H1 (cell line): ENCODE measurements at places on chromosomes 3 and 15.
A peak's percentile ranks its signal among the peaks of the same experiment; 100 is the strongest.

- DNase-seq = no peak
- H3K27me3 ChIP-seq = no peaks in the 10 kb centered on the region
- H3K36me3 ChIP-seq = no peaks in the 10 kb centered on the region
- H3K4me1 ChIP-seq = no peaks in the 10 kb centered on the region
Observed at GRCh38 chr15:39358441-39359041, 222.3 kb upstream of the THBS1 start.

DNA sequence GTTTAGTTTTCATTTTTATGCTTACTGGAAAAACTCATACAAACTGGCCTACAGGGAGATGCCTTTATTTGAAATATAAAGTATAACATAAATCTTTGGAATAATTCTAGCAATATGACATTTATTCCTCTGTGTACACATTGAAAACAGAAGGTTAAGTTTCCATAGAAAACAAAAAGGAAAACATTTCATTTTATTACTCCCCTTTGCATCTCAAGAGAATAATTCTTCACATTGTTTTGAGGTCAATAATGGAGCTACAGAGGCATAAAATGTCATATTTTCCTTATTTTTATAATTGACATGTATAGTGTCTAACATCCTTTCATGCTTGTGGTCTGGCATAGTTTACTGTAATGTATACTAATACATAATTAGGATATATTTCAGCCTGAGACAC, 187.6 kb upstream of the AGTR1 start:
- no peak overlapping the region for H3K4me3 ChIP-seq
- H3K27me3 ChIP-seq = no peaks in the 10 kb centered on the region
- no peaks in the 10 kb centered on the region for H3K36me3 ChIP-seq
- no peaks in the 10 kb centered on the region for H3K4me1 ChIP-seq
- no peak for DNase-seq

- DNase-seq = peak; percentile 20
- no peaks in the 10 kb centered on the region for H3K27me3 ChIP-seq
- H3K4me3 ChIP-seq = no peak overlapping the region
- no peaks in the 10 kb centered on the region for H3K4me1 ChIP-seq
Observed at GRCh38 chr15:78210349-78210717, 24.0 kb downstream of the ACSBG1 start.

GRCh38 chr15:53831907-53832770, 72.7 kb upstream of the WDR72 start:
- peak overlapping the region; percentile 9; the same call in 1 of the 2 replicates for H3K4me3 ChIP-seq
- H3K27ac ChIP-seq = no peak overlapping the region
- no peak for DNase-seq
- H3K27me3 ChIP-seq = no peaks in the 10 kb centered on the region
- H3K36me3 ChIP-seq = no peaks in the 10 kb centered on the region

DNA sequence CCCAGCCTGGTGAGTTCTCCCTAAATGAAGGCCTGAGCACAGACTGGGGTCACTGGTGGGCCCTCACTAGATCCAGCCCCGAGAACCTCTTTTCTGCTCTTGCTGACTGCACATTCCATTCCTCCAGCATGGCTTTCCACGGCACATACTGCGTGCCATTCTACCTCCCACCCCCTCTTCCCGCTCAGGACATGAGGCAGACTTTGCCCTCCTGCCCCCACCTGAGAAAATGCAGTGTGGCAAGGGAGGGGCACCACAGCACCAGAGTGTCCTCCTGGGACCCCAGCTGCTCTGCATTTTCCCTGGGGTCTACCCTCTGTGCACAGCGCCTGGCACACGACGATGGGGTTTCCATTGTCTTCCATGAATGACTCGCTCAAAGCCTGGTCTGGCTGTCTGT, 6.1 kb upstream of the SLCO2A1 start:
- no peaks in the 10 kb centered on the region; the same call in 1 of the 2 replicates for H3K36me3 ChIP-seq
- peaks cover 5% of the 10 kb centered on the region for H3K27me3 ChIP-seq
- H3K27ac ChIP-seq = no peak overlapping the region
- peak; percentile 34 for DNase-seq
- H3K4me3 ChIP-seq = no peak overlapping the region

DNA sequence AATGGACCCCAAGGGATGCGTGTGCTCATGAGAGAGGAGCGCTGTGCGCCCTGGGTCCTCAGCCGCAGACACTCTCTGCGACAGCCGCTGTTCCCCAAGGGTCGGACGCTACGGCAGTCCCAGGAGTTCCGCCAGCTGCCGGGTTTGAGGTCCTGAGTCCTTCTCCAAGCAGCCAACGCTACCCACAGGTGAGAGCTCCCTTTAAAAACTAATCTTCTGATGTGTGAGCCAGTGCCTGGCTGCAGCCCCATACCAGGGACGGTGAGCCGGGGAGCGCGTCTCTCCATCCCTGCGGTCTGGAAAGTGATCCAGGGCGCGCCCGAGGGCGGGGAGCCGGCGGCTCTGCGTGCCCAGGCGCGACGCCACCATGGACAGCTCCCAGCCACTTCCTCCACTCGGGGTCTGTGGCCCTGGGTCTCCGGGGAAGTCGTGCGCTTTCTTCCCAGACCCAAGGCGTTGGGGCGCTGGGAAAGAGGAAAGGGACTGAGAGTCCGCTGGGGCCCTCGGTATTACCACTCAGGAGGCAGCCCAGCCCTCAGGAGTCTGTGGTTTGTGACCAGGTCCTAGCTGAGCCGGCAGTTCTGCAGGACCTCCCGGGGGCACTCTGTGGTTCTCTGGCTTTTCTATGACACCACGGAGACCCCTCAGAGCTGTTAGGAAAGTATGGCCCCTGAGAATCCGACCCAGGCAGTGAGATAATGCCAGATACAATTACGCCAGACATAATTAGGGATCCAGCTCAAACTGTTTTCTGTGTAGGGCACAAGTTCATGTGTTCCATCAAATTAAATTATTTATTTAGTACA, 1.4 kb downstream of the CEMIP start:
- no peak overlapping the region for H3K27ac ChIP-seq
- H3K36me3 ChIP-seq = no peaks in the 10 kb centered on the region
- H3K4me3 ChIP-seq = peak overlapping the region; percentile 52
- DNase-seq = peak; percentile 91

GRCh38 chr3:13352621-13353131, 67.4 kb downstream of the NUP210 start:
- no peaks in the 10 kb centered on the region for H3K27me3 ChIP-seq
- peaks cover 16% of the 10 kb centered on the region for H3K4me1 ChIP-seq
- H3K4me3 ChIP-seq = no peak overlapping the region
- H3K27ac ChIP-seq = no peak overlapping the region; the same call in 1 of the 2 replicates
- no peak for DNase-seq
- peaks cover 21% of the 10 kb centered on the region for H3K36me3 ChIP-seq

GRCh38 chr15:89087830-89088604, at the start of gene ABHD2:
TSS of gene ABHD2 (plus strand) at chr15:89088456. CDS start at chr15:89116328, 27,872 bp downstream.
- peak; percentile 99 for DNase-seq
- peaks cover 10% of the 10 kb centered on the region for H3K4me1 ChIP-seq
- no peaks in the 10 kb centered on the region for H3K27me3 ChIP-seq
- H3K36me3 ChIP-seq = no peaks in the 10 kb centered on the region
- H3K4me3 ChIP-seq = peak within 1 kb of the TSS; percentile 90
- peak within 1 kb of the TSS; percentile 35; the same call in 1 of the 2 replicates for H3K27ac ChIP-seq

DNA sequence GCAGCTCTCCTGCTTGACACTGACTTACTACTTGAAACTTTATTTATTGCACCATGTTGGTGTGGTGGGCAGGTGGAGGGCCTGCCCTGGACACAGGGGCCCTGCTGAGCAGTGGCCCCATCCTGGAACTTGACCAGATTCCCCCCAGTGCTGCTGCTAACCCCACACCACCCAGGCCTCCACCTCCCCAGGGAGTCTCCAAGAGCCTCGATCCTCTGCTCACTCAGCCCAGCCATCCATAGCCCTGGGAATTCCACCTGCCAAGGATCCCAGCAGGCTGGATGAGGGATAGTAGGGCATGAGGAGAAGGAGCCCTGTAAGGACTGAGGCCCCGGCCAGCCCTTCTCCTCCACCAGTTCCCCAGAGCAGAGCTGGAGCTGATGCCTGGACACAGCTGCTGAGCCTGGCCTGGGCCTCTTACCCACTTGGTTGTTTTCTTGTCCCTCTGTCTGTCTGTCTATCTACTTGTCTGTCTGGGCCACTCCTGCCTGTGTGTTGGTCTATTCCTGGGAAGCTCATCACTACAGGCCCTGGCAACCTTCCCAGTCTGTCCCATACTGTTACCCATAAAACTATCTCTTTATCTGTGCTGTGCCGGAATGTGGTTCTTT, 2.8 kb downstream of the CHAC1 start:
- H3K4me1 ChIP-seq = peaks cover 9% of the 10 kb centered on the region
- no peaks in the 10 kb centered on the region for H3K27me3 ChIP-seq
- H3K36me3 ChIP-seq = peaks cover 15% of the 10 kb centered on the region

GRCh38 chr3:5314897-5315296, 127.4 kb downstream of the EDEM1 start:
- no peak overlapping the region for H3K4me3 ChIP-seq
- H3K36me3 ChIP-seq = no peaks in the 10 kb centered on the region
- no peak for DNase-seq
- H3K27me3 ChIP-seq = no peaks in the 10 kb centered on the region
- H3K27ac ChIP-seq = no peak overlapping the region
- H3K4me1 ChIP-seq = no peaks in the 10 kb centered on the region

GRCh38 chr3:8873740-8874139, 89.5 kb downstream of the RAD18 start:
- no peak overlapping the region for H3K4me3 ChIP-seq
- DNase-seq = no peak

GRCh38 chr3:61841111-61841845, 279.9 kb downstream of the PTPRG start:
- H3K4me1 ChIP-seq = 0 out of 2 replicates have a peak, but pooled peaks cover 3% of the 10 kb centered on the region
- no peak for DNase-seq
- no peaks in the 10 kb centered on the region for H3K36me3 ChIP-seq

DNA sequence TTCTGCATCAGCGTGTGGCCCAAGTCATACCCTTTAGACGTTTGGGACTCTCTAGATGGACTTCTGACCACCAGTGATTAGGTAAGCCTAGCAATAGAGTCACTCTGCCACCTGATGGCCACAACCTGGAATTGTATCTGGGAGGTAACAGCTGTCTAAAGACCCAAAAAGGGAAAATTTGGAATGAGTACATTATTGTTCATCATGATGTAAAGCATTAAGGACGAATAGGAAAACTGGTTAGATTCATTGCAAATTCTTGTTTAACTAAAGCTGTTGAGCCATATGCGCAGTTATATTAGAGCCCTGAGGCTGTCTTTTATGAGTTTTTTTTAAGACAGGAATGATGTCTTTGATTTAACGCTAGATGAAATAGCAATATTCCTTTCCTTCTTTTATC, 63.6 kb downstream of the FAM81A start:
- H3K27me3 ChIP-seq = no peaks in the 10 kb centered on the region
- no peak overlapping the region for H3K4me3 ChIP-seq
- H3K36me3 ChIP-seq = no peaks in the 10 kb centered on the region
- peak; percentile 9 for DNase-seq
- H3K4me1 ChIP-seq = no peaks in the 10 kb centered on the region

GRCh38 chr3:6971933-6972332, 111.0 kb downstream of the GRM7 start:
- H3K4me1 ChIP-seq = no peaks in the 10 kb centered on the region
- H3K27me3 ChIP-seq = no peaks in the 10 kb centered on the region
- H3K36me3 ChIP-seq = no peaks in the 10 kb centered on the region

DNA sequence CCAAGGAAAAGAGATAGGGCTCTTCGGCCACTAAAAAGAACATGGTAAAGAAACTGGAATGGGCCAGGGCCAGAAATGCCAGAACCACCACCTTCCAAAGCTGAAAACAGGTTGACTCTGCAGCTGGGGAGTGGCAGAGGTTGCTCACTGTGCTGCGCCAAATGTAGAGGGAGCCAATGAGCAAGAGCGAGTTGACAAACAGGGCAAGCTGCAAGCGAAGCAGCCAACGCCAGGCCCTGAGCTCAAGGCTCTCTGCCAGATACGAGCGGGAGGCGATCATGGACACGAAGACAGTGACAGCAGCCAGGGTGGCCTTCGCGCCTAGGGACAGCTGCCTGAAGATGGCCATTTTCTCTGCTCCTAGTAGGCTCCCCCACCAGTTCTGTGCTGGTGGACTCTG, 3.1 kb downstream of the GLB1 start:
- H3K4me3 ChIP-seq = no peak overlapping the region
- H3K36me3 ChIP-seq = peaks cover 9% of the 10 kb centered on the region; the same call in 1 of the 2 replicates
- no peaks in the 10 kb centered on the region for H3K27me3 ChIP-seq
- DNase-seq = no peak
- no peak overlapping the region for H3K27ac ChIP-seq
- peaks cover 3% of the 10 kb centered on the region; the same call in 1 of the 2 replicates for H3K4me1 ChIP-seq

DNA sequence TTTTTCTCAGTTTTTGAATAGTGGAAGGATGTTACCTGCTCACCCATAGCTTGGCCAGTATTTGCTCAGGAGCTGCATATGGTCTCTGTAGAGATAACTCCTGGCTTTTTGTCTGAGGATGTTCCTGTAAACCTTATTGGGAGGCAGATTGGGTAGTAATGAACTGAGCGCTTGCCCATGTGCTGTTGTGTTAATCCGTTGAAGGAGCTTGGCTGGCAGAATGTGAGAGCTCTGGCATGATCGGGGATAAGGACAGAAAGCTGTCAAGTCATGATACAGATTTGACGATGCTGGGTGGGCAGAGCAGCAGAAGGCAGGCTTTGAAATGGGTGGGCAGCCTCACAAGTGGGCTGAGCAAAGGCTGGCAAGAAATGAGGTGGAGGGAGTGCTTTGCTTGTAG, 27.4 kb downstream of the SH3GL3 start:
- H3K4me3 ChIP-seq = no peak overlapping the region
- H3K4me1 ChIP-seq = peaks cover 2% of the 10 kb centered on the region; the same call in 1 of the 2 replicates
- H3K27ac ChIP-seq = no peak overlapping the region

- no peaks in the 10 kb centered on the region for H3K27me3 ChIP-seq
- DNase-seq = no peak
- peaks cover 6% of the 10 kb centered on the region for H3K4me1 ChIP-seq
- H3K36me3 ChIP-seq = peaks cover 19% of the 10 kb centered on the region
- no peak overlapping the region for H3K4me3 ChIP-seq
- no peak overlapping the region for H3K27ac ChIP-seq
Observed at GRCh38 chr3:33134026-33134625, 20.3 kb downstream of the CRTAP start.

DNA sequence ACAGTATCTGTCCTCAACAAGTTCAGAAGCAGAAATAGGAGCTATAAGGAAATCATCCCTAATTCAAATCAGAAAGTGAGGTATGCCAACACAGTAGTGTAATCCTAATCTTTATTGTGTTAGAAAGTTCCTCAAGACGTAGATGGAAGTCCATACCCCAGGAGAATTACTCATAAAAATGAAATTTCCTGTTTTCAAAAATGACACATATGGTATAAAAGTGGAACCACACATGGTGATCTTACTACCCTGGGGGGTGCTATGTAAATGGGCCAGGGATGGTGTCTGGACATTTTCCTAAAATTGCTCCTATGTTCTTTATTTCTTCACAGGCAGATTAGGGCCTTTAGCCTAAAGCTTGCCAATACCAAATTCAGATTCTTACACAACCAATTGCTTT, 204.1 kb downstream of the ARRDC4 start:
- no peak for DNase-seq
- H3K27ac ChIP-seq = no peak overlapping the region
- H3K36me3 ChIP-seq = no peaks in the 10 kb centered on the region

GRCh38 chr15:89958107-89958805, 42.9 kb upstream of the ZNF710 start:
- H3K4me1 ChIP-seq = peaks cover 3% of the 10 kb centered on the region; the same call in 1 of the 2 replicates
- no peaks in the 10 kb centered on the region for H3K27me3 ChIP-seq
- H3K36me3 ChIP-seq = no peaks in the 10 kb centered on the region
- H3K27ac ChIP-seq = no peak overlapping the region
- no peak for DNase-seq

GRCh38 chr15:101409621-101410020, 79.9 kb downstream of the PCSK6 start:
- peak; percentile 26 for DNase-seq
- no peaks in the 10 kb centered on the region; the same call in none of the 2 replicates for H3K27me3 ChIP-seq
- no peaks in the 10 kb centered on the region for H3K36me3 ChIP-seq
